Adrenal gland (tissue), 19 donors: ENCODE measurements at places on chromosomes 12 and 14.

DNA sequence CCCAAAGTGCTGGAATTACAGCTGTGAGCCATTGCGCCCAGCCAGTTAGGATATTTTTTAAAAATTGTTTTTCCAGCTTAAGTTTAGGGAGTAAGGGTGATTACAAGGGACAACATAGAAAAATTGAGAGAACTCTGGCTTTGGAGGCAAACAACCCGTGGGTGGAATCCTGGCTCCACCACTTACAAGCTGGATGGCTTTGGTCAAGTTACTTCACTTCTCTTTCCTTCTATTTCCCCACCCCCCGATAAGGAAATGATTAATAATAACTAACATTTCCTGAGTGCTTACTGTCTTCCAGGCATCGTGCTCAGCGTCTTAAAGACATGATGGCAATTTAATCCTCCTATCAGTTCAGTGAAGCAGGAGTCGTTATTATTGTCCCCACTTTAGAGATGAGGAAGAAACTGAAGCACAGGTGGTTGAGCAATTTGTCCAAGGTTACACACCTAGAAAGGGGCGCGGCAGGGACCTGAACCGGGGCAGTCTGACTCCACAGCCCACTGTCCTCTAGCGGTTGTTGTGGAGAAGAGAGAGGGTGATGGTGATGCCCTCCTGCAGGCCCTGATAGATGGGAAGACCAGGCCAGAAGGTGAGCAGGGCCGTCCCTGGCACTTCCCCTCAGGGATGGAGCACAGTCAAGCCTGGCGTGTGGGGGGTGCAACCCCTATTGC is 16.7 kb upstream of the FAIM2 start:
- DNase-seq, result no peak

- no peak for DNase-seq
Observed at GRCh38 chr12:67917811-67918210, 71.4 kb upstream of the IFNG-AS1 start.

DNA sequence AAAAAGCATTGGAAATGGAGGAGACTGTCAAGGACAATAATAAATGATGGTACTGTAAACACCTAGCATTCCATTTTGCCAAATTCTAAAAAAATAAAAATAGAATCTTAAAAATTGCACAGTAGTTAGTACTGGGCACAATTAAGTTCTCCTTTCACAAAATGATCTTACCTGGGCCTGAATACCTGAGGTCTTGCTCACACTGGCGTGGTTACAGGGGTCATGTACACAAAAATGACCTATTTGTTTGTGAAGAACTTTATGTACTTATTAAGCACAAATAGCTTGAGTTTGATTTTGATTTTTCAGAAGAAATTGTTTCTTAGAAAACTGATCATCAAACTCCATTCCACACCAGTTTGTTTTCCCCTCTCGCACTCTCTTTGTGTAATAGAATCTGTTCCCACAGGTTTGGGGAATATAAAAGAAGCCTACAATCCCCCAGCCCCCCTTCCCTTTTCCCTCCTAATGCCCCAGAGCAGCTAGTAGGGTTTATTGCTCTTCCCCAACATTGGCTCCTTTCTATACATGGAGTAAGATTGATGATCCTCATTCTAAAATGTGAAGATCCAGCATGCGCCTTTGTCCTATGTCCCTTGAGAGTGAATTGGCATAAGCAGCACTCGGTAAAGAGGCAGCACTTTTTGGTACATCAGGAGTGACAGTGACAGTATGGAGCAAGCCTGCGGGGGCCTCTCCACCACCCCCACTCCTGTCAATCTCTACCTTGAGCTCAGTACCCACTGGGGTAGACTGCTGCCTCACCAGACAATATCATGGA is 204.3 kb downstream of the ASCL1 start:
- no peak for DNase-seq

- DNase-seq, result no peak
Observed at GRCh38 chr12:2351161-2351560, 298.4 kb downstream of the CACNA1C start.

DNA sequence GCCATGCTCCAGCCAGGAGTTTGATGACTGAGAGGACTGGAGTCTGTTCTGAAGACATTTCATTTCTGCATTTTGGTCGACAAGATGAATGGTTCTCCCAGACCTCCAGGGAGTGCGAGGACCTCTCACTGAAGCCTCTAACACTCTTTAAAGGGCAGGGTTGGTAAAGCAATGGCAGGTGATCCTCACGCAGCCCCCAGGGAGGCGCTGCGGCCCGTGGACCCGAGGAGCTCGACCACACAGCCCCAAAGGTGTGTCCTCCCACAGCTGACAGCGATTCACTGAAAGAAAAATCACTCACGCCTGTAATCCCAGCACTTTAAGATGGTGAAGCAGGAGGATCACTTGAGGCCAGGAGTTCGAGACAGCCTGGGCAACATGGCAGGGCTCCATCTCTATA is 183.8 kb upstream of the SFSWAP start:
- no peak for DNase-seq

- DNase-seq, result no peak
Observed at GRCh38 chr12:42568952-42569915, 20.3 kb downstream of the PRICKLE1 start.

DNA sequence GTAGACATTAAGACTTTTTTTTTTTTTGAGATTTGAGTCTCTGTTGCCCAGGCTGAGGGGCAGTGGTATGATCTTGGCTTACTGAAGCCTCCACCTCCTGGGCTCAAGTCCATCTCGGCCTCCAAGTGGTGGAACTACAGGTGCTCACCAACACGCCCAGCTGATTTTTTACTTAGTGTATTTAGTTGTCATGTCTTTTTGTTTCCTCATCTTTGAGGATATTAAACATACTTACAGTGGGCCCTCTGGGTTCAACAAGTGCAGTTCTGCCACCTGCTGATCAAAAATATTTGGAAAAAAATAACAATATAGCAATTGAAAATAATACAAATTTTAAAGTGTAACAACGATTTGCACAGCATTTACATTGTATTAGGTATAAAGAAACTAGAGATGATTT is 4.4 kb upstream of the B4GALNT1 start:
- no peak for DNase-seq

GRCh38 chr12:128091101-128091720 is 175.8 kb upstream of the TMEM132C start:
- no peak for DNase-seq

- no peak for DNase-seq
Observed at GRCh38 chr14:60865378-60866127, 115.3 kb downstream of the TRMT5 start.

DNA sequence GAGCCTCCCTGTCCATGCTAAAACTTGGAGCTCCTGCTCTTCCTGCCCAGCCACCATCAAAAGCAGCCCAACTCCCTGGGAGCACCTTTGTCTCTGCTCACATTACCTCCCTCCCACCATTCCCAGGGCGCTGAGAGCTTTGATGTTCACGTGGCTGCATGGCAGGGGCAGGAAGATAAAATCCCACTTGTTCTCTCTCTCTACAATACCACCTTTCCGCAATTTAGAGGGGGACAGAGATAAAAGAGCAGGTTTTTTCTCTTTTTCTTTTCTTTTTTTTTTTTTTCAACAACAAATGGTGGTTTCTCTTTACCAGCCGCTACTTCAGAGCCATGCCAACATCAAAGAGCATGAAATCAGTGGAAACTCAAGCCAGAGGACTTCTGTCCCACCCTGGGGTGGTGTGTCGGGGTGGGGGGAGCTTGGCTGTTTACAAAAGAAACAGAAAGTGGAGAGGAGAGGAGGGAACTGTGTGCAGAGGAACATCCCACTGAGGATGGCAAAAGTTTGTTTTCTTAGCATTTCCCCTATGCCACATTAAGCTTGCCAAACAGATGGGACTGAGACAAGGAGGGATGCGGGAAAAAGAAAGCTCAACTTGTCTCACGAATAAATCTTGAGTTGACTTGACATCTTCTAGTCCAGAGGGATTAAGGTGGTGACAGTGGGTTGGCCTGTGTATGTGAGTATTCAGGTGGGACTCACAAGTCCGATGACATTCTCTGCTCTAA is 103.7 kb upstream of the NUDT4 start:
- DNase-seq, result no peak

- DNase-seq, result no peak
Observed at GRCh38 chr12:109765446-109765810, 51.8 kb downstream of the FAM222A start.

GRCh38 chr12:67804168-67804567 is 155.6 kb downstream of the DYRK2 start:
- no peak for DNase-seq

- DNase-seq, result peak; percentile 34
Observed at GRCh38 chr14:68888025-68888850, 90.9 kb downstream of the ACTN1 start.

DNA sequence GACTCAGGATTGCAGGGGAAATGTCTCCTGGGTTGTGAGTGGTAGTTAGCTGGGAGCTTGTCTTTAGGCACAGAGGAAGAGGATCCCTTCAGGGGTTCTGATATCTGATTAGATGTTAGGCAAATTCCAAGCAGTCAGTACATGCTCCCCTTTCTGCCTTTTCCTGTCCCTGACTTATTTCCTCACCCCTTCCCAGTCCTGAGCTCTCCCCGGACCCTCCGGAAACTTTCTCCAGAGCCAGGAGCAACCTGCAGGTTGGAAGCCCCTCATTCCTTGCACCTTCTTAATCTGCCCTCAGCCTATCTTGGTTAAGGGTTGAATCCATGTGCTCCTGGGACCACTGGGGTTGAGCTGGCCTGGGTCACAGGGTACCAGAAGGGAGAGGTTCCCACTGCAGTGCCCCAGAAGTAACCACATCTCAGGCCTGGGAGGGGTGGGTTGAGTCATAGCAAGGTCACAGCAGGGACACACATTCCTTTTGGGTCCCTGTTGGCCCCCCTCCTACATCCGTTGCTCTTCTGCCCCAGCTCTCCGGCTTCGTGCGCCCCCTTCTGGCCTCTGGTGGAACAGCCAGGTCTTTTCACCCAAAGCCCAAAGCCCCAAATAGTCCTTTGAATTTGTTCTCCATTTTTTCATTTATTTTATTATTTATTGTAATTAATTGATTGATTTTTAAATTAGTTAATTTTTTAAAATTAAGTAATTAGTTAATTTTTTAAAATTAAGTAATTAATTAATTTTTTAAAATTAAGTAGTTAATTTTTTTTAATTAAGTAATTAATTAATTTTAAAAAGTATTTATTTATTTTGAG is 1.8 kb downstream of the IGFBP6 start:
- DNase-seq, result peak; percentile 91

DNA sequence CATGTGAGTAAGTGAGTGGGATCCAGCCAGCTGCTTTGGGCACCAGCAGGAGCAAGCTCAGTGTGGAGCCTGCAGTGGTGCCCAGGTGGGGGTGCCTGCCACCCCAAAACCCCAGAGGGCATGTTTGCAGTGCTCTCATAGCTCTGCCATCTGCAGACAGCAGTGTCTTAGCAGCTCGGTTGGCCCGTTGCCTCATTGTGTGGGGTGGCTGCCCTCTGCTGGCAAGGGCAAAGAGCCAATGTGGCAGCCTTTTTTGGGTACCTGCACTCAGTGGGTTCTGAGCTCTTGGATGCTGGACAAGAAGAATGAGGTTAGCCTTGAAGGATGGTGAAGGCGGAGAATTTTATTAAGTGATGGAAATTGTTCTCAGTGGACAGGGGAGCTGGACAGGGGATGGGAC is 52.3 kb downstream of the NEUROD4 start:
- DNase-seq, result peak; percentile 48

GRCh38 chr14:58547649-58548048 is 90.1 kb upstream of the DACT1 start:
- DNase-seq, result no peak
